Activated CD4-positive, alpha-beta T cell treated with anti-CD3 and anti-CD28 coated beads, Interleukin-2, Interleukin-4, amounts not matched to agents 100 ng/mL and 50 ng/mL, durations not matched to agents 16 hours and 8 hours (primary cell): ENCODE measurements at places on chromosomes 11 and 22.

DNA sequence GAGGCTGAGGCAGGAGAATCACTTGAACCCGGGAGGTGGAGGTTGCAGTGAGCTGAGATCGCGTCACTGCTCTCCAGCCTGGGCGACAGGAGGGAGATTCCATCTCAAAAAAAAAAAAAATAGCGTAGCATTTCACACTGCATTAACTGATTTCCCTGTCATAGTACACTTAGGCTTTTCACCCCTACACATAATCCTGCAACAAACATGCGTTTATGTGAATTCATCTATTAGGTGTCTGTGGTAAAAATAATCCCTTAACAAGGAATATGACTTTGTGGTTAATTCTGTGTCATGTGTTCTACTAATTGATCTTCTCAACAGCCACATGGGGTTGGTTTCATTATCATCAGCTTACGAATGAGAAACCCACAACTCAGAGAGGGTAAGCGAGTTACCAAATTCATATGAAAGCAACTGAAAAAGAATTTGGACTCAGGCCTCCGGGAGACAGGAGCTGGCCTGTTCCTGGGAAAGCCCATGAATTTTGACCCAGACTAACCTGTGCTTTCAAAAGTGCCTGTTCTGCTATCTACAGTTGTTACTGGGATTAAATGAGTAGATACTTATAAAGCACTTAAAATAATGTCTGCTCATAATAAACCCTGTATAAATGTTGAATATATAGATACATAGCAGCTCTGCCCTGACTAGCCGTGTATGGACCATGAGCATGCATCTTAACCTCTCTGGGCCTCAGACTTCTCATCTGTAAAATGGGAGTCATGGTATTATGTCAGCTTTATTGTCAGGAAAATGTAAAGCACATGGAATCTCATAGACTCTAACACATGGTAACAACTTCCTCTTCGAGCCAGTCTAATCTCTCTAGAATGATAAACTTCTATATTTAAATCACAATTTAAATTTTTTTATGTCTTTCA, 36.6 kb downstream of the KCNJ1 start:
- DNase-seq, result peak; percentile 30

DNA sequence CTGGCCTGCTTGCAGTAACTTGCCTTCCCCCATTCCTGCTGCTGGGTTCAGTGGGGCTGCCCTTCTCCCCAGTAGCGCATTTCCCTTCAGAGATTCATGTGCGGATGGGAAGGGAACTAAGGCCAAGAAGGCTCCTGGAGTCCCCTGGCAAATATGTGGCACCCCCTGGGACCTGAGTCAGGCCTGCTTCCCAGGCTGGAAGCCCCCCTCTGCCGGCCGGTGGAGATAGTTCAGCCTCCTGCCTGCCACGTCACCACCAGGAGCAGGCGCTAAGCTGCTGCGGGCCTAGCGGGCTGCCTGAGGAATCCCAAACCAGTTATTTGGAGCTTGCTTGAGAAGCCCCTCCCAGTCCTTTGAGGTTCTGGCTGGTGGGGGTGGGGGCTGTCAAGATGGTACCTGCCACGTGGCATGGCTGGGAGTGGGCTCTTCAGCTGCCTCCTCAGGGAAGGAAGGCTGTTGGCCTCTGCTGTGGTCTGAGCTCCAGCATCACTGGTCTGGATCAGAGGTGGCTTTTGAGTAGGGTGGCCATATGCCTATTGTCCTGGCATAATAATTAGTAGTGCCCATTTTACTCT, 2.0 kb downstream of the SERPINH1 start:
- DNase-seq, result no peak

DNA sequence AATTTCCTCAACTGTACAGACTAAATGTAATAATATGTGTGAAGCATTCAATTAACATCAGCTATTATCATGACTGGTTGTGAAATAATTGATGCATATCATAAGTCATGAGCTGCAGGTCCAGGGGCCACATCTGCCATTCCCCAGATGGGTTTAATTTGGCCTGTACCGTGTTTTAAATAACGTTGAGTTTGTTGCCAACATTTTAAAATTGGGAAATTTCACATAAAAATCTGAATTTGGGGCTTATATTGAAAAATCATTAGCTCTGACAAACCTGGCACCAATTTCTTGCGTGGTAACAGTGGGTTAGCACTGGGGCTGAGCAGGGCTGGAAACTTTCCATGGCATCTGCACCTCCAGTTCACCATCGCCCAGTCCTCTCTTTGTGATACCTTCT, 193.9 kb downstream of the SNX19 start:
- no peak for DNase-seq

GRCh38 chr11:44359162-44359561, 49.2 kb upstream of the ALX4 start:
- DNase-seq, result no peak

- DNase-seq, result no peak
Observed at GRCh38 chr11:31645747-31646146, 136.2 kb downstream of the ELP4 start.

DNA sequence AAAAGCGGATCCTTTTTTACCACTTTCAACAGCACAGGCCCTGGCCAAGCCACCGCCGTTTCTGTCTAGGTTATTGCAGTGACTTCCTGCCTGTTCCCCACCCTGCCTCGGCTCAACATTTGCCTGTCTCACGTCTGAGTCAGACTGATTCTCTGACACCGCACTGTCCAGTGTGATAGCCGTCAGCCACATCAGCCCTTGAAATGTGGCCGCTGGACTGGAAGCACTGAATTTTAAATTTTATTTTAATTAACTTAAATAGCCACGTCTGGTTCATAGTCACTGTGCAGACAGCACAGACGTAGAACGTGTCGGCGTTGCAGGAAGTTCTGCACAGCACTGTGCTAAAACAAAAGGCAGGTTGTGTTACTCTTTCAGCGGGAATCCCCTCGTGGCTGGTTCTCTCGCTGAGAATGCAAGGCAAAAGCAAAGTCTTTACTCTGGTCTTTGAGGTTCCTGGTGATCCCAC, 56.3 kb upstream of the ADSL start:
- peak; percentile 68 for DNase-seq

DNA sequence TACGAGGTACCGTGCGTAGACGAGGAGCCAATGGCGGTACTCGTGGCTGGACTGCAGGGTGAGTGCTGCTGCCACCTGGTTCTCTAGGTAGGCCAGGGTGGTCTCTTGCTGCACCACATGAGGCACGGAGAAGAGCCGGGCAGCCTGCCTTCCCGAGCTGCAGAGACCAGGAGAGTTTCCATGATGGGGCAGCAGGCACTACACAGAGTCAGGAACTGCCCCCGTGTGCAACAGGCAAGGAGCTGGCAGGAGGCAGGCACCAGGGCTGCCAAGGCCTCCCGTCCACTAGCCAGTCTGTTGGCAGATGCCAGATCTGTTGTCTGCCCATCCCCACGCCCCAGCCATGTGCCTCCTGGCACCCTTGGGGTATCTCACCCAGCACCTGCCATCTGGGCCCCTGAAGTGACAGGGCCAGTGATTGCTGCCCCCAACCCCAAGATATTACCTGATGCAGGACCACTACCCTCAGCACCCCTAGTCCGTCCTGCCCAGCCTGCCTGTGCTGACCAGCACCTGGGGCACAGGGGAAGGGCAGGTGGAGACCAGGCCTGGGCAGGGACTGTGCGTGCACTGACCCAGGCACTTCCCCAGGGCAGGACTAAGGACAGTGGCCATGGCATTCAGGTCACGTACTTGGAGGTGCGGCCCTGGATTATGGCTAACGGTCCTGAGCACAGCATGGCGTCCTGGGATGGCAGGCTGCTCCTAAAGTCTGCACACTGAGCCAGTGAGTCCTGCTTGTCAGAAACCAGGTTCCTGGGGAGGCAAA, 62.0 kb upstream of the CLTCL1 start:
- no peak for DNase-seq

- DNase-seq, result no peak
Observed at GRCh38 chr22:42287174-42287890, 16.9 kb upstream of the TCF20 start.

GRCh38 chr11:61954106-61954850, 4.1 kb downstream of the BEST1 start:
- no peak for DNase-seq

DNA sequence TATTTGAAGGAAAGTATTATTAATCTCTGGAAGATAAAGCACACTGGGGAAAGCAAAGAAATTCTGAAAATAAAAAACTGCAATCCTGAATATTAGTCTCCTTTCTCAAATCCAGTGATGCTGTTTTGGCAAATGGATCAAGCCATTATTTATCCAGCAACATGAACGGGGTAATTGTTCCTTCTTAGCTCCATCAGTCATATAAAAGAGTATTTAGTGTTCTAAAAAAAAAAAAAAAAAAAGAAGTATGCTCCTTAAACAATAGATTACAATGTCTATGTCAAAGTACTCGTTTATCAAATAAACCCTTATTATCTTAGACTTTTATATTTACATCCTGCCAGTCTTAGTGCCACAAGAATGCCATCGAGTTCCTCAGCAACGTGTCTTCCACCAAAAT, 1.3 kb downstream of the RDX start:
- no peak for DNase-seq

DNA sequence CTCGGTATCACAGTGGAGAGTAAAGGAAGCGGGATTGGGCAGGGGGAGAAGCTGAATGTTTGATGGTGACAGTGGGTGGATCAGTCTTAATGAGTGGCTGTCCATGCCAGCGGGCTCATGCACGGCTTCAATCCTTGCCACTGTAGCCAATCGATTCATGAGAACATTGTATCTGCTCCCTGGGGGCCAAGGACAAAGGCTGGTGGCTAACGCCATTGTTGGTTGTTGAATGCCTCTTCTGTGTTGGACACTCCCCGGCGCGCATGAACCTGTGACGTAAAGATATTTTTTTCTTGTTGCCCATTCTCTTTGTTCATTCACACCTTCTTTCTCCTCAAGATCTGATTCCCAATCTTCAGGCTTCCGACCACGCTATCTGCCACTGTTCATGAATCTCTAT, 20.9 kb upstream of the ATXN10 start:
- DNase-seq, result no peak

- DNase-seq, result no peak
Observed at GRCh38 chr11:78350646-78351165, 66.9 kb downstream of the GAB2 start.

DNA sequence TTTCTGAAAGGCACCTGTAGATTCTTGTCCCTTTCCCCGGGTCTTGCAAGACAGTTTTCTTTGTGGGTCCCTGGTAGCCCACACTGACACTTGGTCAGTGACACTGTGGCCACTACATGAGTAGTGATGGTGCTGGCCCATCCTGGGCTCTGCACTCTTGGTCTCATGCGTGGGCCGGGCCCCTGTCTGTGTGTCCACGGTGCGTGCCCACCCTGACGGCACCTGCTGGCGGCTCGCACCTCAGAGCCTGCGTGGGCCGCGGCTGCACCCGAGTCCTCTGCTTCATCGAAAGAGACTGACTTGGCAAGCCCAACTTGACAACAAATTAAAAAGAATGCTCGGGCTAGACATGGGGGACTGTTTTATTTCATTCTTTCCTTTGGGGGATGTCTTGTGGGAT, 37.5 kb downstream of the ADAMTS15 start:
- no peak for DNase-seq

- no peak for DNase-seq
Observed at GRCh38 chr22:27823221-27823620, 21.7 kb upstream of the MN1 start.

- DNase-seq, result no peak
Observed at GRCh38 chr11:83793310-83793709, 507.1 kb upstream of the CCDC90B start.

- no peak for DNase-seq
Observed at GRCh38 chr11:64173616-64174355, 7.9 kb upstream of the MACROD1 start.

DNA sequence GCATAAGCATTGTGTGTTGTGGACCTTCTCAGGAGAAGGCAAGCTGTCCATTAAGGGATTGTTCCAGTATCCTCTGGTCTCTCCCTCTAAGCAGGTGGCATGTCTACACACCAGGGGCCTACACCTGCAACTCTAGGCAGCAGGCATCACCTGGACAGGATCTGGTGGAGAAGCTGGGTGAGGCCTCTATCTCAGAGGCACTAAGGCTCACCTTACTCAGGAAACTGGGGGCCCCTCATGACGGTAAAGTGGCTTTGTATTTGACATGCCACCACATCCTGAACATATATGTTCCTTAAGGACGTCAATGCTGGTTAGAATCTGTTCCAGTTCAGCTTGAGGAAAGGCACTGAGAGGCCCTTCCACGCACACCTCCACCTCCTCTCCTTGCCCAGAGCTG, 891.3 kb downstream of the OPCML start:
- DNase-seq, result no peak

- DNase-seq, result no peak
Observed at GRCh38 chr22:36564422-36565158, 35.6 kb upstream of the EIF3D start.
